ENCODE measurements at places on chromosomes 3 and 15.

- no peak for DNase-seq
Observed at GRCh38 chr3:192417017-192417416, 310.3 kb downstream of the FGF12 start.

GRCh38 chr3:179981646-179982045, 55.1 kb downstream of the PEX5L start:
- no peak for DNase-seq

- DNase-seq: no peak
Observed at GRCh38 chr3:132695422-132695821, 26.8 kb downstream of the NPHP3 start.

- DNase-seq: no peak
Observed at GRCh38 chr3:166422556-166422955, 585.3 kb upstream of the BCHE start.

DNA sequence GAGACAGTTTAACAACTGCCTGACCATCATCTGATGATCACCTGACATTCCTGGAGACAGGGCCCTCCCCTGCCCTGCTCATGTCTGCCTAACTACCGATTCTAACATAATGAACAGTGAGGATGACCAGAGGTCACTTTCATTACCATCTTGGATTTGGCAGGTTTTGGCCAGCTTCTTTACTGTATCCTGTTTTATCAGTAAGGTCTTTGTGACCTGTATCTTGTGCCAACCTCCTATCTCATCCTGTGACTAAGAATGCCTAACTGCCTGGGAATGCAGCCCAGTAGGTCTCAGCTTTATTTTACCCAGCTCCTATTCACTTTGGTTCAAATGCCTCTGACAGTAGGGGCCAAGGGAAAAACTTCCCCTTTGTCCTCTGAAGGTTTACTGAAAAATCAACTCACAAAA, 40.2 kb downstream of the METTL6 start:
- DNase-seq: no peak

- DNase-seq: no peak
Observed at GRCh38 chr3:160612386-160613075, 47.2 kb upstream of the KPNA4 start.

Measured in endodermal cell (in vitro differentiated cells).